AG04449 (cell line): ENCODE measurements at places on chromosomes 3 and 15.

DNA sequence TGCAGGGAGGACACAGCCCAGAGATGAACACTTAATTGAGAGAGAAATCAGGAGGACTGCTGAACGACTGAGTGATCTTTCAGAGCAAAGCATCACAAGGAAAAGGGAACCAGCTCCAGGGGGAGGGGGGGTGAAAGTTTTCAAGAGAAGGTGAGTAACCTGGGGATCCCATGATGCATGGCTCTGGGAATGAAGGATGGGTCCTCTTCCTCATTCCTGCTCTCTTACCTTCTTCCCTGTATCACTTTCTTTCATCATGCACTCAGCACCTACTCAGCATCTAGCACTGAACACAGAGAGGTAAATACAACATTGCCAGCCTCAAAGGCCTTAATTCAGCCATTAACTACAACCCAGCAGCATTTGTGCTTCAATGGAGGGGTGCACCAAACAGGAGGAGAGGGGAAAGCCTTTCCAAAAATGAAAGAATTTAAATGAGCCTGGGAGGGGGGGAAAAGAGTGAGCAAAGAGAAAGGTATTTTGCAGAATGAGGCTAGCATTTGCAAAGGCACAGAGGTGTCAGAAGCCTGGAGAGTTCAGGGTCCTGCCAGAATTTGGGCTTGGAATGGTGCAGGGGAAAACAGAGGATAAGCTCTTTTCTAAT lies 427.4 kb downstream of the FOXP1 start:
- no peak for DNase-seq

DNA sequence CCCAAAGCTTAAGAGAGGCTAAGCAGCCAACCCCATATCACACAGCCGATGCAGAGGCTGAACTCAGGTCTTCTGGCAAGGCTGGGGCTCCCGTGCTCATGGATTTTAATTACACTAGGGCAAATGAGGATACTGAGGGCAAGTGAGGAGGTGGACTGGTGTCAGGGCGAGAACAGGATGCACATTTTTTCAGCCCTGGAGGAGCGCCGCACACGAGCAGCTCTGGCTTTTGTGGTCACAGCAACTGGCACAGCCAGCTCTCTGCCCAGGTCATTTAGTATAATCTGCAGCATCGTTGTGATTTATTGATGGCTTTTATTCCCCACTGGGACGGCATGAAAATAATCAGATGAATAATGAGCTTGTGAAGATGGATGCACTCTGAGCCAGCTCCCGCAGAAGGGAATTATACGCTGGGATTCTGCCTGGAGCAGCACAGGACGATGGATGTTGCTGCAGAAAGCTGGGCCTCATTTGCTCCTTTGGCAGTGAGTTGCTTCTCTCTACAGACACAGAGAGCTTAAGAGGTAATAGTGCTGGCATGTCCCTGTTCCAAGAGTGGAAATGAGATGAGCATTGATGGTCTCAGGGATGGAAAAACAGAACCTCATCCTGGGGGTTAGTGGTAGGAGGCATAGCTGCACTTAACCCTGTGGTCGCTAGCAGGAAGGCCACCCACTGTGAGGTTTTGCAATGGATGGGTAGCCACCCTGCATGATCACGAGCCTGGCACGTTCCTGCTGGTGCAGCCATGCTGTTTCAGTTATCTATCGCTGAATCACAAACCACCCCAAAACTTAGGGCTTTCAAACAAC lies 135.4 kb downstream of the UACA start:
- no peak for DNase-seq

GRCh38 chr15:30990446-30991254 lies 778 bp downstream of the MTMR10 start:
- no peak for DNase-seq

DNA sequence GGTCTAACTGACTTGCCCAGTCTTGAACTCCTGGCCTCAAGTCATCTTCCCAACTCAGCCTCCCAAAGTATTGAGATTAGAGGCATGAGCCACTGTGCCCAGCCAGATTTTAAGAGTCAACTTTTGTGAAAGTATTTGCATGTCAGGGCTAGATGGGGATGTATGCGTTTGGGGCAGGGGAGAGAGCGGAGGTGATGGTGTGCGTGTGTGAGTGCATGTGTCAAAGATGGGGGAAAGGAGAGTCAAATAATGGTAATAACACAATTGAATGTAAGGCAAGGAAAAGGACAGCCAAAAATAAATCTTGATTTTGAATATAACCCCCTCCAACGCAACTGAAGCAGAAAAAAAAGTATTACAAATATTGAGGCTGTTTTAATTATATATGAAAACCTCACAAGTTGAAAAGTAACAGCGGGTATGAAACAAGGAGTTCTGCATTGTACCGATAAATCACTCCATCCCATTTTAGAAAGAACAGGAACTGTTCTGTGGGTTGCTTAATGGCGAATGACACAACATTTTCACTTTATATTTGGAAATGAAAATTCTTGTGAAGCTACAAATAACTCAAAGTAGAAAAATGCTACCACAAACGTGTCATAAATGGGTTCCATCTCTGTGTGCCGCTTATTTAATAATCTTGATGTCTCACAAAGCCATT lies 29.9 kb upstream of the LDHAL6B start:
- DNase-seq = no peak

DNA sequence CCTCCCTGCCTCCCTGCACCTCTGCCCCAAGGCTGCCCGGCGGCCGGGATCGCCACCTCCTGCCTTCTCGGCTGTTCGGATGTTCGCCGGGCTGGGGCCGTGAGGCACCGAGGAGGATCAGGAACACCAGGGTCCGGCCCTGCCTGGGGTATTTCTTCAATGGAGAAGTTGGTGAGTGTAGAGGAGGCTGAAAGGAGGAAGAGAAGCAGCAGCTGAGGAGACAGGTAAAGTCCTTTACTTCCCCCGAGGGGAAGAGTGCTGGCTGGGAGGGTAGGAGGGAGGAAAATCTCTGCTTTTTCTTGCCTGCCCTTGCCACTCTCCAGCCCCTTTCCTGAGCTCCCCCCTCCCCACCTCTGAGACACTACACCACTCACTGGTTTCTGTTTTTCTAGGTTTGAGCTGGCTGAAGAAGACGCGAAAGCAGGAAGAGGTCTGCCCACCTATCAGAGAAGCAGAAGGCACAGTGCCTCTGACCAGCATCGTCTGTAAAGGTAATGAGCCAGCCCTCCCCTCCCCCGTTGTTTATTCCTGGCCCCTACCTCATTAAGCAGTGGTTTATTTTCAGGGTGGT lies 519 bp downstream of the ASB7 start:
- no peak for DNase-seq

DNA sequence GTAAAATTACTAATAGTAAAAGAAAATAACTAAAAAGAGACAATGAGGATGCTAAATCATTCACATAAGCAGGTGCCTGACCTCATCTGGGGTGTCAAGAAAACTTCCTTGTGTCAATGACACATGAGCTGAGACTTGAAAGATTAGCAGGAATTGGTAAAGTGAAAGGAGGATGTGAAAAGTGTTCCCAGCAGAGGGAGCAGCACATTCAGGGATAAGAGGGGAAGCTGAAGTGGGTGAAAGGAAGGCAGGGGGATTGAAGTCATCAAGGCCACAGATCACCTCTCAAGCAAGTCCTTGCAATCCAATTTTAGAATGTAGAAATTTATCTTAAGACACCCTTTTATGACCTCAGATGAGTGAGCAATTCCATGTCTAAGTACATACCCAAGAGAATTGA lies 60.2 kb upstream of the ACP3 start:
- DNase-seq = no peak

- DNase-seq = no peak
Observed at GRCh38 chr15:78808550-78808949, 2.7 kb downstream of the ADAMTS7 start.

DNA sequence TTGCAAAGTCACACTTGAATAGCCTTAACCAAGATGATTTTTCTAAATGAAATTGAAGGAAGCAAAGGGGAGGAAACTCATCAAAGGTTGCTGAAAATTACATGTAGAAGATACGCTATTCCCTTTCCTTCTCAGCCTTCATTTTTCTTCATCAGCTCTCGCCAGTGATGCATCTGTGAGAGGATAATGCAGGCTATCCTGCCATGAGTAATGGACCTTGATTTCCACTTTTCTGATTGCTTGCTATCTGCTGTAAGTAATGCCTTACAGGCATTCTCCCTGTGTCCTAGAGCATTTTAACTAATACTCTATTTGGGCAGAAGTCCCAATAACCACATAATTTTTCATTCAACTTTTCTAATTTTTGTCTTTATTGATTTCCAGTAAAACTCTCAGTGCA lies 162.6 kb downstream of the BBX start:
- no peak for DNase-seq

- DNase-seq = no peak
Observed at GRCh38 chr3:196311-197148, at the start of gene CHL1. Gene CHL1 (plus strand): TSS chr3:196763. CDS start chr3:319777, 123,014 bp downstream.

- no peak for DNase-seq
Observed at GRCh38 chr3:58434511-58434910, 879 bp upstream of the PDHB start.

DNA sequence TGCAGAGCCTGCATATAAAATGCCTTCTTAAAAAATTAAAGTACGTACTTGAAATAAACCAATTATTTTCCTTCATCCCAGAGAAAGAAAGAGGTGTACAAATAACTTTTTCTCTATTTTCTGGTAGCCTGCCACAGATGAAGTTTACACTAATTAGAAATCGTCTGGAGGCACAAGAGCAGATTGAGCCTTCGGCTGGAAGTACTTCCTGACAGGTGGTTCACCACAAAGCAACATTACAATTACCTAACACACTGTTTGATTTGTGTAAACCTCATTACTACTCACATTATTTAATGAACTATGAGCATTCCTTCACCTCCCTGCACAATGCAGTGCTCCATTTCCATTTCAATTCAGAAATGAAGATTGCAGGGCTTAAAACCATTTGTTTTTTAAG lies 856.1 kb downstream of the SI start:
- DNase-seq = no peak

GRCh38 chr3:47652142-47652541 lies 73.5 kb upstream of the CSPG5 start:
- no peak for DNase-seq

GRCh38 chr3:14441240-14441919 lies 39.0 kb downstream of the SLC6A6 start:
- DNase-seq = no peak

GRCh38 chr15:55703873-55704301 lies 39.1 kb downstream of the PRTG start:
- DNase-seq = no peak

- no peak for DNase-seq
Observed at GRCh38 chr3:152443212-152444023, 174.7 kb downstream of the MBNL1 start.

GRCh38 chr3:19485267-19485666 lies 337.0 kb downstream of the KCNH8 start:
- no peak for DNase-seq

DNA sequence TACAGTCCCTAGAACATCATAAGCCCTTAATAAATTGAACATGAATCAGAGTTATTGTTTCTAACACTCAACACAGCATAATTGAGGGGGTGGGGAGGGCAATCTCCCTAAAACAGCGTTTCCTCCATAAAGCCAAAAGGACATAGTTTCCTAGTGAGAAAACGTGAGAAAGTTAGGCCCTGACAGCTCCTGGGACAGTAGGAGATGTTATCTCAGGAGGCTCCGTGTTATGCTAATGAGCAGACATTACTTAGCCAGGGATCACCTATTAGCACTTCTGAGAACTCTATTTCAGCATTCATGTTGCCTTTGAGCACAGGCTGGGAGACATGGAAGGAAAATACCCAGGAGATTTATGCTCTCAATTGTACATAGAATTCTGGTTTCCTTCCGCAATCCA lies 229.1 kb upstream of the ADAMTS9 start:
- no peak for DNase-seq

- DNase-seq = no peak
Observed at GRCh38 chr3:58670506-58671135, 4.0 kb upstream of the FAM3D start.

DNA sequence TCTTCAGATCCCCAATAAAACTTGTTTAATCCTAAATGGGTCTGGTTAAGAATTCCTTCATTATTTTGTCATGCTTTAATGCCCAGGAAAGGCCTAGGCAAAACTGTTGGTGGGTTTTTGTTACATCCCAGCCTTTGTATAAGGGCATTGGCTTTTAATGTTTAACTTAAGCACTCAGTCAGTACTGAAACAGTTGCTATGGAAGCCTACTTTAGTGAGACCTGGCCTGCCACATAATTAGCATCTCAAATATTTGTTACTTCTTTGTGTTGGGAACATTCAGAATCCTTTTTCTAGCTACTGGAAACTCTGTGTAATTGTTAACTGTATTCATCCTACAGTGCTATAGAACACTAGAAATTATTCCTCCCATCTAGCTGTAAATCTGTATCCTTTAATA lies 369.6 kb upstream of the ATP10A start:
- DNase-seq = no peak

- peak; percentile 14 for DNase-seq
Observed at GRCh38 chr3:4350789-4351163, 47.6 kb downstream of the SETMAR start.

DNA sequence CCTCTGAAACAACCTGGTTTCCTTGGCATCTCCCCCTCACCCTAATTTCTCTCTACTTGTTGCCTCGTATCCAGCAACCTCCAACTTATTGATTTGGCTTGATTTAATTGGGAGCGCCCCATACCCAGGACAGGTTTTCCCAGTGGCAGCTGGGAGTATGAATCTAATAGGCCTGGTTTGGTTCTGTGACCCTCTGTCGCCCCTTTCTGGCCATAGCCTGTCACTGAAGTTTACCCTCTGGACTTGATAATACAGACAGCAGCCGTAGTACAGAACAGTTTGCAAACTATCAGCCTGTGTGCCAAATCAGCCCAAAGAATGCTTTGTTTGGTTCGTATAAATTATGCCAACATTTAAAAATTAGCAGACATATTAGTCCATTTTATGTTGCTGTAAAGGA lies 525.1 kb upstream of the GOLIM4 start:
- DNase-seq = no peak

- peak; percentile 89 for DNase-seq
Observed at GRCh38 chr3:69838217-69838616, 99.0 kb downstream of the MITF start.

DNA sequence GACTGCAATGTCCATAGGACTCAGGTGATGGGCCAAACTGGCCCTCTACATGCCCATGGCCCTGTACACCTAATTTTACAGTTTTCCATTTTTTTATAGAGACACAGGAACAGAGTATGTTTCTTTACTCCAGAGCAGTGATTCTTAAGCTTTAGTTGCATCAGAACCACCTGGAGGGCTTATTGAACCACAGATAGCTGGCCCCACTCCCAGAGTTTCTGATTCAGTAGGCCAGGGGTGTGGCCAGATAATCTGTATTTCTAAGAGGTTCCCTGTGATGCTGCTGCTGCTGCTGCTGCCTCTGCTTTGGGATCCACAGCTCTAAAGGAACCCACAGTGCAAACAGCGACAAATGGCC lies 5.1 kb downstream of the RBP1 start:
- DNase-seq = peak; percentile 33

DNA sequence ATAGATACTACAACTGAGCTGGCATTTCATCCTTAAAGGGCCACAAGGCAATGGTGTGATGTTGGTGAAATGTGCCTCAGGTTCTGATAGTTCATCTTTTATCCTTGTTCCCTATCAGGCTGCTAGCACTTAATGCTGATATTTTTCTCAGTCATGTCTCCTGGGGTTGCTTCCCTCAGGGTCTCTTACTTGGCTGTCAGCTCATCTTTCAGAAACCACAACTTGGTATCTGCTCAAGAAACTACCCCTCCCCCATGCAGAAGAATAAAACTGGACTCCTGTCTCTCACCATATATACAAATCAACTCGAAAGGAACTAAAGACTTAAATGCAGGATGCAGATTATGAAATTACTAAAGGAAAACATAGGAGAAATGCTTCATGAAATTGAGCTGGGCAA lies 308.1 kb downstream of the CHST2 start:
- DNase-seq = no peak

GRCh38 chr15:100318880-100319279 lies 22.9 kb downstream of the ADAMTS17 start:
- DNase-seq = no peak

GRCh38 chr15:59399465-59400102 lies 26.9 kb upstream of the MYO1E start:
- DNase-seq = no peak
